Stimulated activated CD4-positive, alpha-beta T cell treated with anti-CD3 and anti-CD28 coated beads, Interleukin-15, amount 100 ng/mL, for 1 hour (primary cell): ENCODE measurements at places on chromosomes 4 and X.

DNA sequence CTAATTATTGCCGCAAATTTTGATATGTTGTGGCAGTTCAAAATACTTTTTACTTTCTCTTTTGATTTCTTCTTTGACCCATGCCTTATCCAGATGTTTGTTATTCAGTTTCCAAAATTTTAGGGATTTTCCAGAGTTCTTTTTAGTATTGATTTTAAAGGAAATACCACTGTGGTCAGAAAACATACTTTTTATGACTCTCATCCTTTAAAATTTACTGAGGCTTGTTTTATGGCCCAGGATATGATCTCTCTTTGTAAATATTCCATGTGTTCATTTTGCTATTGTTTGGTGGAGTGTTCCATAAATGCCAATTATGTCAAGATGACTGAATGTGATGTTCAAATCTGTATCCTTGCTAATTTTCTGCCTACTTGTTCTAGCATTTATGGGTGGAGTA, 272.3 kb upstream of the DIPK2B start:
- DNase-seq = no peak

- DNase-seq = no peak
Observed at GRCh38 chrX:137566746-137567679, 1.1 kb downstream of the ZIC3 start.

- no peak for DNase-seq
Observed at GRCh38 chr4:186400676-186401075, 134.7 kb downstream of the F11 start.

DNA sequence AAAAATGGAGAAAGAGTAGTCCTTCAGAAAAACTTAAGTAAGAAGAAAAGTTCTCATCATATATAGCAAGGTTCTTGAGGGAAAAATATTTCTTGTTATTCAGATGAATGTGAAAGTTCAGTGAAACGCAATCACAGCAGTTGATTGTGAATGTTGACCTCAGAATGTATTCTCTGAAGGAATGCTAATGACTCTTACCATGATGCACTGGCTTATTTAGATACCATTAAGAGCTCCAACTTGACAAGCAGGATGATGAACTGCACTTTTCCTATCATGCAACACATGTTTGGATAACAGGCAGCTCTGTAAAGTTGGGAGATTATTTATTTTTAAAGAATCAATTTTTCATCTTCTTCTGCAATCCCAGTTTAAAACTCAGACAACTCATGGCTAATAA, 115.5 kb upstream of the MYOZ2 start:
- DNase-seq = no peak

- no peak for DNase-seq
Observed at GRCh38 chr4:77959566-77960338, 97.1 kb downstream of the MRPL1 start.

- DNase-seq = no peak
Observed at GRCh38 chrX:13763489-13763888, 28.9 kb downstream of the OFD1 start.

DNA sequence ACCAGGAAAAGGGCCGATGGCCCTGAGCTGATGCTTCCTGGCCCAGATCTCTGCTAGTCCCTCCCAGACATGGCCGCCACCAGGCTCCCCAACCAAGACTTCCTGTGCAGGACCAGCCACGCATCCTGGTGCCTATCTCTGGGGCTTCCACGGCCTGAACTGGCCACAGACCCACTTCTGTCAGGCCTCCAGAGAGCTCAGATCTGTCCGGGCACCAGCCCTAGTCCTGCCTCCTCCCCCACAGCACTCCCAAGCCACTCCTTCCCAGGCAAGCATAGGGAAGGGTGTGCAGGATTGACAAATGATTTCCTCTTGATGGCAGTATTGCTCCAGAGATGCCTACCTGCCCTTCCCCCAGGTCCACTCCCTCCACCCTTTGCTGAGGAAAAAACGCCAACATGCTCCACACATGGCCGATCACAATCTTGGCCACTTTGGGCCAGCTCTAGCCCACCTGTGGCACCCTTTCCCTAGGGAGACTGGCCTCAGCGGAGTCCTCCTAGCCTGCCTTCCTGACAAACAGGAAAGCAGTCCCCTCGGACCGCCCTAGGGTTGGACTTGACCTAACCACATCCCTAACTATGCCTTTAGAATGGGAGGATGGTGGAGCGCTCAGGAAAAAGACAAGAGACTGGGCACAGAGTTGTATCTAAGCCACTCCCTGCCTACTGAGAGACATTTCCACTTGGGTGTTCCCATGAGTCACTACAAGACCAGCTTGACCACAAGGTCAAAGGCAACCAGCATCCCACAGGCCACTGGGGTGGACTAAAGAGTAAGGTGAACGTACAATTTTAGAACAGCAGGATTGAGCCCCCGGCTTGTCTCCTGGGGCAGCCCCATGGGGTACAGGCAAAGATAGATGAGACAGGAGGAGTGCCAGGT, 277.5 kb upstream of the AGTR2 start:
- DNase-seq = no peak

DNA sequence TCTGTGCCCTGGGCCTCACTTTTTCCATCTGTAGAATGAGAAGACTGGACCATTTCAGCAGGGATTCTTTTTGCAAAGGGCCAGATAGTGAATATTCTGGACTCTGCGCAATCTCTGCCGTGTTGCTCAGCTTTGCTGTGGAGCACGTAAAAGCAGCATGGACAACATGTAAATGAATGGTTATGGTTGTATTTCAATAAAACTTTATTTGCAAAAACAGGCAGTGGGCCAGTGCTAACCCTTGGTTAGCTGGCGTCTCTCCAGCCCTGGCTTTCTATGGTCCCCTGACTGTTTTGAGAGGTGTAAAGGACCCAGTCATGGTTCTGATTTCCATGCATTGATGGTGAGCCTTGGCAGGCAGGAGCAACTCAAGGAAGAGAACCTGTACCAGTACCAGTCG, 18.7 kb downstream of the WFS1 start:
- DNase-seq = no peak

GRCh38 chr4:138301536-138301935, 59.4 kb upstream of the SLC7A11 start:
- DNase-seq = no peak

DNA sequence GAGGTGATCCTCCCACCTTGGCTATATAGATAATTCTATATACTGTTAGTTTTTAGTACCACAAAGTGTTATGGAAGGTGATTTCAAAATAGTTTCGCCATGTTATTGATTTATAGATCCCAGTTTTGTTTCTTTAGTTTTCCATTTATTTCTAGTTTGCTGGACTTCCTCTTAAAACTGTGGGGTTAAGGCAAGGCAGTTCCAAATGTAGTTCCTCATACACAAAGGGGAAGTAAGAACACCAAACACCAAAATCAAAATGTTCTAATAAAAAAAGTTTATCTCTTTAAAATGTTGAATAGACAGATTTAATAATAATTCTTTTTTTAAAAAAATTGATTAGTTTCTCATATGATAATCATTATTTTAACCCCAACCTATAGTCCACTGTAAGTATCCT, 6.8 kb upstream of the CISD2 start:
- no peak for DNase-seq

DNA sequence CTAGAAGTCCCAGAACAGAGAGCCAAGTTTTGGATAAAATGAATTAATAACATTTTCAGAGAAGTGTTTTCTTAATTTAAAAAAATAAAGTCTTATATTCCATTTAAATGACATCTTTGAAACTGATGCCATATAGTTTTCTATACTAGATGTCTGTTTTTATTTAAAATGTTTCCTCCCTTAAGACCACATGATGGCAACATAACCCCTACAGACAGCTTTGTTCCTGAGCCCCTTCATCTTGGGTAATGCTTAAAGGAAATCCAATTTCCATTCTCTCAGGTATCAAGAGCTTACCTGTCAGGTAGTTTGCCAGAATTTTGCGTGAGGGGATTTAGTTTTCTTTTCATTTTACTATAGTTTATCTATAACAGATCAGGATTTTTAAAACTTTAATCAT, 181.4 kb upstream of the UGT8 start:
- no peak for DNase-seq

DNA sequence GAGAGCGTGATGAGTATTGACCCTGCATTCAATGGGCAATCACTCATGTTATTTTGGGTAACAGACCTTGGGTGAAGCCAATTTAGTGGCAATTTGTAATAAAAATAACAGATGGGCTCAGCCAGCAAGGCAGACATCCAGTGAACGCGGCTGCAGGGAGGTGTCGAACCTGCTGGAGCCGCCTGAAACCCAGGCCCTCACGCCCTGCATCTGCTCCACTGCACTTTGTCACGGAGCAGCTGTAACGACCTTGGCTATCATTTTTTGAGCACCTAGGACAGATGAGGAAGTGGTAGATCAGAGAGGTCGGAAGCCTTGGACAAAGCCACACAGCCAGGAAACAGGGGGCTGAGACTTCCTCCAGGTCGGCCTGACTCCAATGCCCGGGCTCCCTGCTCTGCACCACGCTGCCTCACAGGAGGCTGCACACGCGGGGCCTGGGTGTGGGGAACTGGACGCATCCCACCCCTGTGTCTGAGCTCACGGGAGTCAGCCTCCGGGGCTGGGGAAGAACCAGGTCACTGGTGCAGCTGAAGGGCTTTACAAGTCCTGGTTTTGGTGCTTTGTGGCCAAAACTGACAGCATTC, 19.4 kb downstream of the HMX1 start:
- no peak for DNase-seq

GRCh38 chrX:41705680-41706374, 17.1 kb downstream of the GPR34 start:
- no peak for DNase-seq

- DNase-seq = no peak
Observed at GRCh38 chrX:15567267-15567666, 33.5 kb downstream of the ACE2 start.

DNA sequence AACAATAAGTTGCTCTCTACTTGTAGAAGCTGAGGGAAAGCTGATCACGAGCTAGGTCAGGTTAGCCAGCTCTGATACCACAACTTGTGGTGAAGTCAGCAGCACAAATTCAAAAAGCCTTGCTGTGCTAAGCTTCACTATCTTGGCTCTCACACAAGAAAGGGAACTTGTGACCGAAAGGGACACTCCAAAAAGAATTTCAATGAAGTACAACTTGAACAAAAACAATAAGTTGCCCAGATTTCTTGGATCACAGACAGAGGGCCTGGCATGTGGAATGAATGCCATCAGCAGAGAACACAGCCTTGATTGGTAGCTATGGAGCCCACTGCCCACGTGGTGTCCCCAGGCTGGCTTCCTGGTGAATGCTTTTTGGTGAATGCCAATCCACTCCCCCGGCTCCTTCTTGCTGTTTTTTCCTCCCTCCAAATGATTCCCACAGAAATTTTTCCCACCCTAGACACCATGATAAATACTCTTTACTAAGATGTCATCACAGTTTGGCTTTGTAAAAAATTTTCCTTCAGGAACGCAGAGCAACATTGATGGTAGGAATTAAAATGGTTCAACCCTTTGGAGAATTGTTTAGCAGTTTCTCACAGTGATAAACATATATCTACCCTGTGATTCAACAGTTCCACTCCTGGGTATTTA, 82.6 kb downstream of the ANXA3 start:
- DNase-seq = no peak

DNA sequence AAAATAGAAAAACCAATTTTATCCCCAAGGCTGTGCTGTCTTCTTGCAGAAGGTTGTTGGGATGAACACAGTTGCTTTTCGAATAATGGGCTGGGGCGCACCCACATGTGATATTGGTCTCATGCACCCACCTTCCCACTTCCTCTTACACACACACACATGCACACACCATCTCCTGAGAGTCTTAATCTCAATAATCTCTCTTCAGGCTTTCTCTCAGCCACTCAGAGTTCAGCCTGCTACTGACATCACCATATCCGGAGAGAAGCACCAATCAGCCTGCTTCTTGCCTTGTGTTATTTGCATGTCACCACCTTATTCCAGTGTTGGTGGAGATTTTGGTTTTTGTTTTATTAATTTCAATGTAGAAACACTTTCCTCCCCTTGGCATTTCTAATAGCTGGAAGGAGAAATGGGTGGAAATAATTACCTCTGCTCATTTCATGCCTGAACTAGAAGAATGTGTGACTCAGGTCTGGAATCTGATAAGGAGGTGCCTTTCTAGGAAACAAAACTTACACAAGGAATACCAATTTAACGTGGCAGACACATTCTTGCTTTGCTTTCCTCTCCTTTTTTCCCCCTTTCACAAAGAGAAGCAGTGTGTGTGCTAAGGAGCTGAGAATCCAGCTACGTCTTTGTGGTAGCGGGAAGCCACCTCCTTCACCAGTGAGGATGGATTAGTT, 400.2 kb downstream of the MID1IP1 start:
- no peak for DNase-seq

GRCh38 chrX:110732266-110732665, 63.4 kb downstream of the CHRDL1 start:
- no peak for DNase-seq

- no peak for DNase-seq
Observed at GRCh38 chrX:130267956-130268448, 697 bp downstream of the ZNF280C start.

DNA sequence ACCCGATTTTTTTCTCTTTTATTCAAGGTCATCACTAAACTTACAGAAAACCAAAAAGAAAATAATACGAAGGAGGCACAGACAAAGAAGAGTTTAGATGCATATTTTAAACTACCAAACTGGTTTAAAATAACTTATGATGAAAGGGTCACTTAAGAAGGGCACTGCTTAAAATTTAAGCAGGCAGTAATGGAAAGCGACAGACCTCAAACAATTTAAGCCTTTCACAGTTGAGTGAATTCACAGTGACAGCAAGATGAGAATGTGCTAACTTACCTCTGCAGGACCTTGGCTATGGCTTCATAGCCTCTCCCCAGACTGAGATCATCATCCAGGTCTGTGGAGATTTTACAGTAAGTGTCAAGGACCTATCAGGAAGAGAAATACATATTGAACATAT, 112.1 kb downstream of the TTC29 start:
- no peak for DNase-seq
